ENCODE measurements at places on chromosomes 3 and 15.
A peak's percentile ranks its signal among the peaks of the same experiment; 100 is the strongest.

DNA sequence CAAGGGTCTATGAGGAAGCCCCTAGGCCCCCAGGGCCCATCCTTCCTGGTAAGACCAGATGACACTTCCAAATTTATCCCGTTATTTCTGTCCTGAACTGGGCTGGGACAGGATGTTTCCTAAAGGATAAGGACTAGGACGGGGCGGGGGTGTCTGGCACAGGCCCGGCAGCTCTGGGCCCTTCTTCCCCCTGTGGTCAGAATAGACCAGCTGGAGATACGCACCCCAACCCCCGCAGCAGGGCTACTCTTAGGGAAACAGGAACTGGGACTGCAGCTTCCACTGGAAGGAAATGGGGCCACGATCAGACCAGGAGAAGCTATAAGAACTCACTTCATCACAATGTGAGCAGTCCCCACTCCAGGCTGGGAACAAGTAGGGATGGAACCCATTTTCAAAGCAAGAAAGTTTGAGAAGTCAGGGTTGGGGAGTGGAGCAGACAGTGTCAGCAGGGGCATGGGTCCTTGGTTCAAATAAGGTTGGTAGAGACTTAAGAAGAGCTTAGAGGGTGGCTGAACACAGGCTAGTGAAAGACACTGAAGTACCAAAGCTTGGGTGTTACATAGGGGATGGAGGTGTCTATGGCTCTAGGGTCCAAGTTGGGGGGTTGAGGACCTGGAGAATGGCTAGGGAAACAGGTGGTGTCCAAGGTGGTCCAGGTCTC, 1.1 kb downstream of the NCKIPSD start:
- no peak for DNase-seq

- DNase-seq = no peak
Measured at GRCh38 chr3:41673650-41674049, 288.3 kb downstream of the ULK4 start.

- no peak for DNase-seq
Measured at GRCh38 chr3:52816199-52816598, 14.3 kb downstream of the ITIH4 start.

DNA sequence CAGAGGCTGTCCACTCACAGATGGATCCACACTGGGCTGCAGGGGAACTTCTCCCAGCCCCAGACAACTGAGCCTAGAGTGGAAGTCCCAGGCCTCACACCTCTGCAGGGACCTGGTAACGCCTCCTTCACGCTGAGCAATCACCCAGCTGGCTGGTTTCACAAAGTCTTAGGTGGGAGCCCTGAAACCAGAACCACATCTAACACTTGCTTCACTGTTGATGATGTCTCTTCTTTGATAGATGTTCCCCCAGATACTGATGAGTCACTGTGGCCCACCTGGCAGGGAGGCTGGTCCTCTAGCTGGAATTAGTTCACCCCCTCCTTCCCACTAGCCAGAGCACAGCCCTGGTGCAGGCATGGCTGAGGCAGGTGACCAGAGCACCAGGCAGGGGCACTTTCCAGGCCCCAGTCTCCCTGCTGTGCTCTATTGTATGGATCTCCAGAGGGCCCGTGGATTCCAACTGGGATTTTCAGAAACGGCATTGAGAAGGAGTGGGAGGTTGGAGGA, 33.5 kb downstream of the MYL3 start:
- DNase-seq = peak; percentile 24

DNA sequence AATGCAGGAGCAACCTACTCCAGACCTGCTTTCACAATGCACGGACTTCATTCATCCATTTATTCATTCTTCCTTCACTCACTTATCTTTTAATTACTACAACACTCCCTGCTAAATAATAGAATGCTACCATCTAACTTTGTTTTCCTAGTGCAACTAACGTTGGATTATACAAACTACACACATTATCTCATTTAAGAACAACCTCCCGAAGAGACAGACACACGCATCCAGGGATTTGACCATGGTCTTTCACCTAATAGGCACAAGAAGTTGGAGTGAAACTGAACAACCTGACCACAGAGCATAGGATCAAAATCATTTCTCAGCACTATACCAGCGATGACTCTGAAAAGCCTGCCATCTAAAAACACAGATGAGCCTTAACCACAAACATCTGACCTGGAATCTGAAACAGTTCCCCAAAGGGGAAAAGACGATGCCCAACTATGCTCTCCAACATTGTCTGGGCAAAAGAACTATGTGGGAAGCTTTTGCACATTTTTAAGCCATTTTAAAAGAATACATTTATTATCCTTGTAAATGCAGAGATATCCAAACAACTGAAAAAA, 21.0 kb downstream of the ZNF385D start:
- DNase-seq = no peak
